Stimulated activated naive B cell treated with anti-CD40 and anti-IgM and Interleukin-4, amounts not matched to agents 10 μg/mL and 1 μg/mL and 100 μg/mL, for 72 hours (primary cell): ENCODE measurements at places on chromosomes 12 and 14.

DNA sequence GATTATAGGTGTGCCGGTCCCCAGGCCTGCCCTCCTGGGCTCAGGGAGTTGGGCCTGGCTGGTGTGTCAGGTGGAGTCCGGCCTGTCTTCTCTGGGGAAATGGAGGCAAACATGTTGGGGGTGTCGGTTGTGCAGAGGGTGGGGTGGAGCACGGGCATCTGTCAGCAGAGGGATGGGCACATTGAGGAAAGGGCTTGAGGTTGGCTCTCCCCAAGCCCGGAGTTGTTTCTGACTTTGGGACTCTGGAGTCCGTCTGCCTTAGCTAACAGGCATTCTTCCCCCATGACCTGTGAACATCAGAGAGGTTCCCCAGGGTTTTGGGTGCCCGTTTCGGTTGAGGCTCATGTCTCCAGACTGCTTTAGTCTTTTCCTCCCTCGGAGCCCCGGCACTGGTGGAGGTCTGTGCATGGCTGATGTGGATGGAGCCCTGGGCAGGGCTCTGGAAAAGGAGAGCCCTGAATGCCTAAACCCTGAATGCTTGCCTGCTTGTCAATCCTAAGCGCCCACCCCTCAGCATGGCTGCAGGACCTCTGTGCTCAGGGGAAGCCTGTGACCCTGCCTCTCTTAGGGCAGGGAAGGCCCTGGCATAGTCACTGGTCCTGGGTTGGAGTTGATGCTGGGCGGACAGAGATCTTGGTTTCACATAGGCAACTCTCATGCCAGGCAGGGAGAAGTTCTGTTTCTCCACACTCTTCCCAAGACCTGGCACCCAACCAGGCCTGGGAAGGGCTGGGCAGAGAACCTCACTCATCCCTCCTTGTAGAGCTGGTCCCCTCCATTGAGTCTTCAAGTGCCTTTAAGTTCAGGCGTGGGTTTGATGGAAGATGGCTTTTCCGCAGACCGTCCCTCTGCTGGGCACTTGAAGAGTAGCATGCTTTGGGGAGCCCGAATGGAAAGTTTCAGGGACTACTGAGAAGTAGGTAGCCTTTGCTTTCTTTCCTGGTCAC lies 12.9 kb downstream of the NYNRIN start:
- H3K27ac ChIP-seq, result no peak overlapping the region
- no peaks in the 10 kb centered on the region for H3K36me3 ChIP-seq
- no peak for DNase-seq
- peaks cover 8% of the 10 kb centered on the region for H3K27me3 ChIP-seq
- no peak overlapping the region for H3K4me3 ChIP-seq

DNA sequence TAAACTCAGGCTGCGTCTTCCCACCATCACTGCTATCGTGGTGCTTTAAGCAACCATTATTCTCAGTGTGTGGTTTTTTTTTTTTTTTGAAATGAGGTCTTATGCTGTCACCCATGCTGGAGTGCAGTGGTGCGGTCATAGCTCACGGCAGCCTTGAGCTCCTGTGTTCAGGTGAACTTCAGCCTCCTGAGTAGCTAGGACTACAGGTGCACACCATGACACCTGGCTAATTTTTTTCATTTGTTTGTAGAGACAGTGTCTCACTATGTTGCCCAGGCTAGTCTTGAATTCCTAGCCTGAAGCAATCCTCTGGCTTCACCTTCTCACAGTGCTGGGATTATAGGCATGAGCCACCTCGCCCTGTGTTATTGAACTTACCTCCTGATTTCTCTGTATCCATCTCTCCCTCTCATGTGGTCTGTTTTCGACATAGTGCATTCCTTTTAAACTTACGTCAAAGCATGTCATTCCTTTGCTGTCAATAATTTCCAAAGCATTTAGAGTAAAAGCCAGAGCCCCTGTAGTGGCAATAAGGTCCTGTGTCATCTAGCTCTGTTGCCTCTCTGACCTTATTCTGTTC lies 255.5 kb downstream of the SNAPC1 start:
- H3K4me1 ChIP-seq, result peaks cover 4% of the 10 kb centered on the region
- no peak overlapping the region for H3K27ac ChIP-seq
- H3K36me3 ChIP-seq, result no peaks in the 10 kb centered on the region
- no peak overlapping the region for H3K4me3 ChIP-seq
- H3K27me3 ChIP-seq, result peaks cover 12% of the 10 kb centered on the region

- H3K27ac ChIP-seq, result peak overlapping the region; percentile 25
- no peak overlapping the region for H3K4me3 ChIP-seq
- no peak for DNase-seq
- peaks cover 6% of the 10 kb centered on the region for H3K4me1 ChIP-seq
- H3K27me3 ChIP-seq, result no peaks in the 10 kb centered on the region
- H3K36me3 ChIP-seq, result peaks cover 17% of the 10 kb centered on the region
Measured at GRCh38 chr14:31180299-31181051, 27.1 kb downstream of the HECTD1 start.

GRCh38 chr14:91363776-91364523 lies 53.7 kb downstream of the CCDC88C start:
- peak overlapping the region; percentile 66 for H3K4me3 ChIP-seq
- no peaks in the 10 kb centered on the region for H3K27me3 ChIP-seq
- H3K4me1 ChIP-seq, result peaks cover 72% of the 10 kb centered on the region
- H3K36me3 ChIP-seq, result peaks cover 13% of the 10 kb centered on the region

DNA sequence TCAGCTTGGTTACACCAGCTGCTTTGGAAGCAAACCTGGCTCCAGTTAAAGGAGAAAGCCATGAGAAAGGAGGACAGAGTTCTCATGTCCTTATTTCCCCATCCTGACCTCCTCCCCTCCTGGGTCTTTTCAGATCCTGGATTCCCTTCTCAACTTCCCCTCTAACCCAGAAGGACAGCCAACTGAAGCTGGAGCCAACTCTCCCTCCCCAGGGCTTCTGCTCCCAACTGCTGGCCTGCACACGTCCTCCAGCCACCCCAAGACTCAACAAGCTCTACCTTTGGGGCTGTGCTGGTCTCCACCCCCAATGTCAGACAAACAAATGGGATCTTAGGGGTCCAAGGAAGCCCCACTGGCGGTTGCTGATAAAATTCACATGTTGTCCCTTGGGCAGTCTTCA lies 651.1 kb upstream of the TBX3 start:
- H3K27me3 ChIP-seq, result peaks cover 5% of the 10 kb centered on the region
- DNase-seq, result no peak

DNA sequence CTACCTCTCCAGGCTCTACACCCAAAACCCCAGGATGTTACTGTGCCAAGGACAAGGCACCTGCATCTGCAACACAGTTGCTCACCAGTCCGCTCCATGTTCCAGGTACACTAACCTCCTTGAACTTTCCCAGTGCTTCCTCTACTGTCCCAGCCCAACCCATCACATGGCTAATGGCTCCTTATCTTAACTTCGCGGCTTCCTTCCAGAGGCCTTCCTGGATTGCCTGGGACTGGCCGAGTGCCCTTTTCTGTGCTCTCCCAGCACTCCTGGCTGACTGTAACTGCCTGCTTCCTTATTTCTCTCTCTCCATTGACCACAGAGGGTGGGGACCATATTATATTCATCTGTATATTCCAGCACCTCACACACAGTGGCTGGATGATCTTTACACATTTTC lies 20.9 kb downstream of the POMT2 start:
- peaks cover 55% of the 10 kb centered on the region for H3K36me3 ChIP-seq
- H3K4me1 ChIP-seq, result no peaks in the 10 kb centered on the region
- H3K27me3 ChIP-seq, result no peaks in the 10 kb centered on the region
- H3K4me3 ChIP-seq, result no peak overlapping the region
